AG20443 (cell line): ENCODE measurements at places on chromosomes 12 and 14.

- DNase-seq, result no peak
These were observed 25.3 kb downstream of the NUAK1 start for GRCh38 chr12:106113446-106113823.

- DNase-seq, result peak; percentile 35
These were observed 34.2 kb upstream of the KICS2 start for GRCh38 chr12:64256166-64256800.

- DNase-seq, result peak; percentile 58
These were observed 3.1 kb downstream of the FAM222A start for GRCh38 chr12:109716512-109717389.

DNA sequence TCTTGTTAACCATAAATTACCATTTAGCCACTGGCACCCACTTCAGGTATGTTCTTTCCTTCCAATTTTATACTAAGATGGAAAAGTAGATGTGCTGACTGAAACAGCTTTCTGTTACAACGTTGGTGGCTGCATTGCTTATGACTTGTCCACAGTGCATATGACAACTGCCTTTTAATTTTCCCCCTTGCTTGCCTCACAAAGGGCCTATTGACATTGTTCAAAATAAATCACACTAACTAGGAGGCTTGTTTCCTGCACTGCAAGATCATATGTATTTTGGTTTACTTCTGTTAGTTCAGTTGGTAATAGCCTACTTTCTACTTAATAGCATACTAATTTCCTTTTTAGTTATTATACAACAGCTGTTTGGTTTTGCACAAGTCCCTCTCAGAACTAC lies 55.4 kb downstream of the SCAF11 start:
- DNase-seq, result no peak

DNA sequence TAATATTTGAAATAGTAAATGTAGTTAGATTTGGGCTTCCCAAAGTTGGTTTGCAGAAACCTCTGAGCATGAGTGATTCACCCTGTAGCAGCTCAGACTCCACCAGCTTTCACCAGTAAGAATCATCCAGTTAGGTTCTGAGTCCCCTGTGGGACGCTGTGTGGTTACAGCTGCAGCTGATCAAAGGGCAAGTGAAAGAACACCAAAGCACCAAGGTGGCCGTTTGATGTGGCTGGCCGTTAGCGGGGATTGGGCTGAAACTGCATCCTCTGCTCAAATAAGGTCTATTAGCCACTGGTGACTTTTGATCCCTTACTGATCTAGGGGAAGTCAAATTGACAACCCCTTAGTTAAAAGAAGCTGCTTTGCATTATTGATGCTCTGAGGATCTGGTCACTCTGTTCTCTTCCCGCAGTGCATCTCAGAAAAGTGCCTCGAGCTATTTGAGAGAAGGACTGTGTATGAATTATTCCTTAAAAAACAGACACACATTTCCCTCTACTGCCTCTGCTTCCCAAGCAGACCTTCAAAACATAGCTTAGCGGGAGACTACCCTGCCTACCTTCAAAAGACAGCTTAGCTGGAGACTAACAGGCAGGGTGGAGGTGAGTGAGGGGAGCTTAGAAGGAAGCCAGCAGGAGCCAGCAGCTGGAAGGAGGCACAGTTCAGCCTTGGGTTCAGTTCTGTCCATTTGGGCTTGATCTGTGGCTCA lies 3.7 kb downstream of the ABHD12B start:
- DNase-seq, result peak; percentile 52

- DNase-seq, result no peak
These were observed 375.1 kb downstream of the GRIN2B start for GRCh38 chr12:13606290-13606689.

DNA sequence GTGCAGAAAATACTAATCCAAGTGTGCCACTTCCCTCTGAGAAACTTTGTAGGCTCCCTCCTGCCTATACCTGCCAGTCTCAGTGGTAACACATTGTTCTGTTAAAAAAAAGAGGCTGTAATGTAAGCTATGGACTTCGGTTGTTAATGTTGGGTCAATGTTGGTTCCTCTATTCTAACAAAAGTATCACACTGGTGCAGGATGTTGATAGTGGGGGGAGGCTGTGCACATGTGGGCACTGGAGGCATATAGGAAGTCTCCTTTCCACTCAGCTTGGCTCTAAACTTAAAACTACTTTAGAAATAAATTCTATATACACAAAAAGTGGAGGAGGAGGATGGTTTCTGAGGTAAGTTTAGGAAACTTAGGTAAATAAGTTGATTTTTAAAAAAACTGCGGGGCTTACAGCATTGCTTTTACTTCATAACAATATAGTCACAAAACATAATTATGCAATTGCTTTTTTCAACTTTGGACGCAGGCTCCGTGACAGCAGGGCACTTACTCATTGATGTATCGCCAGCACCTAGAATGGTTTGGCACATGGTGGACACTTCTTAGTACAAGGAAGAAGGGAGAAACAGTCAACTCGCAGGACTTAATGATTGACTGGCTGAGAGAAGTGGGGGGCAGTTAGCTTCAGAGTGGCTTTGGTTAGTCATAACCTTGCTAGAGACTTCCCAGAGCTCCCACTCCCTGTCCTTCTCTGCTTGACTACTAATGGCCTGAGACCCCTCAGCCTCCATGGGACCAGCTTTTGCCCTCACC lies 7.9 kb upstream of the NYNRIN start:
- DNase-seq, result no peak

- no peak for DNase-seq
These were observed 427 bp downstream of the SLC6A12 start for GRCh38 chr12:213527-213932.

GRCh38 chr14:96538097-96538989 lies 36.2 kb downstream of the PAPOLA start:
- no peak for DNase-seq

- no peak for DNase-seq
These were observed 39.9 kb upstream of the EIF5 start for GRCh38 chr14:103294091-103294490.

- peak; percentile 8 for DNase-seq
These were observed 505.0 kb upstream of the FLRT2 start for GRCh38 chr14:85024931-85025330.

DNA sequence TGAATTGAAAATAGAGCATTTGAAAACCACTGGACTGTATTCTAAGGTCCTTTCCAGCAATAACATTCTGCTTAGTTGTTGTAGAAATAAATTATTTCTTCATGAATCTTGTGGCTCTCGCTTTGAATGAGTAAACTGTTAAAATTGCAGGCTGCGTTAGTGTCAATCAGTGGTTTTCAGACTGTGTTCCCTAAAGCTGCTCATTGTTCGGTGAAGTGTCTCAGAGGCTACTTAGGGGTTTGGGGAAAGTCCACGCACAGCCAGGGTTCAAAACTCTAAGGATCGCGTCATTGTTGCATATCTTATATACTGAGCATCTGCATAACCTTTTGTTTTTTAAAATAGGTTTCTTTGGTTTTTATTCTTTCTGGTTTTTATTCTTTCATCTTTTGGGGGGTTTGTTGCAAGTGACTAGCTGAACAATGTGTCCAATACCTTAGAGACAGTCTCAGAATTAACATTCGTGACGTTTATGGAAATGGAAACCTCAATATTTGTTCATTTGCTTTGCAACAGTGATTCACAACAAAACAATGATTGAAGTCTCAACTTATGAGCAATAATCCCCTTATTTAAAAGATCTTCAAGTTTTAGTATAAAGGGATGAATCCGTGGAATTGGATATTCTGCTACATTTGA lies 108.1 kb downstream of the TTLL5 start:
- peak; percentile 25 for DNase-seq

DNA sequence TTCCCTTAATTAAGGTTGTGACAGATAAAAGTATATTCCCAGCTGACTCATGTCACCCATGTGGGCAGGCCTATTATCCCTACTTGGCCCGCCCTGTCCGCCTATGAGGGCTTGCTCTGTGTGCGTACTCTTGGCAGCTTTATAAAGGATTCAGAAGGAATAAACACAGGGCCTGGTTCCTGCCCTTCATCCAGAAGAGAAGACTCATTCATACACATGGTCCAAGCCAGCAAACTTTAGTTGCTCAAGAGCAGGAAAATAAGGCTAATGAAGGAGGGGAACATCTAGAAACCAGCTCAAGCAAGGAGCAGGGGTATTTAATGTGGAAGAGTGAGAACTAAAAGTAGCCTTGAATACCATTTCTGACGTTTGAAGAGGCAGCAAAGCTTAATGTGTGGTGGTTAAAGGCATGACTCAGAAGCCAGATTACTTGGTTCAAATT lies 141.9 kb downstream of the CRADD start:
- peak; percentile 80 for DNase-seq

DNA sequence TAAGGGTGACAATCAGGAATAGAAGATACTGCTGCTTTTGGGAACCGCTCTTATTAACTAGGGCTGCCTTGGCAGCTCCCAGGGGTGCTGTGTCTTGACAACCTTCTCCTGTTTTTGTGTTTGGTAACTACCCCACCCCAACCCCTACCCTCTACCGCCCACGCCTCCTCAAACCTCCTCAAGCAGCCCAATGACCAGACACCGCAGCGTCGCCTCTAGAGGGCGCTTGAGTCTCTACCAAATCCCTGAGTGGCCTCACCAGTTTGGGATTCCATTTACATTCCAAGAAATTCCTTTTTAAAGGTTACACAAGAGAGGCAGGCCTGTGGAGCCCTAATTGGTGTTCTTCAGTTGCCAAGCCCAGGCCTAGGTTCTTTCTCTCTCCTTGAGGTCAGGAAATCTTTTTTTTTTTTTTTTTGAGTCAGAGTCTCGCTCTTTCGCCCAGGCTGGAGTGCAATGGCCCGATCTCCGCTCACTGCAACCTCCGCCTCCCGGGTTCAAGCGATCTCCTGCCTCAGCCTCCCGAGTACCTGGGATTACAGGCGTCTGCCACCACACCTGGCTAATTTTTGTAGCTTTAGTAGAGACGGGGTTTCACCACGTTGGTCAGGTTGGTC lies 72.4 kb upstream of the USP44 start:
- DNase-seq, result peak; percentile 90

GRCh38 chr12:126781593-126781992 lies 1485.4 kb upstream of the TMEM132C start:
- no peak for DNase-seq

- DNase-seq, result peak; percentile 54
These were observed 28.4 kb upstream of the MON2 start for GRCh38 chr12:62438098-62438692.

DNA sequence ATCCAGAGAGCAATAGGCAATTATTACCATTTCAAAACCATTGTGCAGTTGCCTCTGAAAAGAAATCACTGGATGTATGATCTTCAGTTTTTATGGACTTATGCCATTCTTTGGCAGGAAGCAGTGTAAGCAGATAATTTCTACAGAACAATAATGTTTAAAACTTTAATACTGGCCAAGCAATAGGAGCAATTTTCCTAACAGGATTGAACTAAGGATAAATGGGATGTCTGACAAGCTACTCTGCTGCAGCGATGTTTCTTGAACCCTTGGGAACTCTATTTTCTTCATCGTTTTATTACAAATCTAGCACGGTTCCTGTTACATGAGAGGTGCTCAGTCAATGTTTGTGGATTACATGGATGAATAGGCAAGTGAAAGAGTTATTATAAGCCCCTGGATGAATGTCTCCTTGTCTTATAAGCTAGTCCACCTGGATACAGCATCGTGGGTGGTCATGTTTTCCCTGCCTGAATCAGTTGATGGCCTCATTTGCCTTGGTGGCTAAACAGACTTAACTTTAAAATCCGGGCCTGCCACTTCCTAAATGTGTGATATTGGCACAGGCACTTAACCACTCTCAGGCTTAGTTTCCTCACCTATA lies 68.2 kb upstream of the MDM1 start:
- DNase-seq, result no peak

GRCh38 chr12:123000578-123000977 lies 20.1 kb downstream of the ARL6IP4 start:
- no peak for DNase-seq

DNA sequence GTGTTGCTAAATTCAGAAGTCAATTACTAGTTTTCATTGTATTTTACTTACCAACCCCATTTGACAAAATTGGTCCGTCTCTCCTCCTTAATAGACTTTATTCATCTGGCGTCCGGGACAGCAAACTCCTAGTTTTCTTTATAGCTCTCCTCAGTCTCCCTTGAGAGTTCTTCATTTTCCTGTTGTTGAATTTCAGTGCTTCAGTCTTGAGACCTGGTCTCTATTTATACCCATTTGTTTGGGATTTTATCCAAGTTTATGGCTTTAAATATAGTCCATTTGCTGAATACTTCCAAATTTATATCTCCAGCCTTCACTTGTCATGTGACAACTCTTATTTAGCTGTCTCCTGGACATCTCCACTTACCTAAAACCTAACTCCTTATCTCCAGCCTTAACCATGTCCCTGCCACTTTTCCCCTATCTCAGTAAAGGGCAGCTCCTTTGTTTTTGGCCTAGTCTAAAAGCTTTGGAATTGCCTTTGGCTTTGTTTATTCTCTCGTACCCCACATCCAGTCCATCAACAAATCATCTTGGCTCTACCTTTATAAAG lies 23.5 kb downstream of the KTN1 start:
- no peak for DNase-seq

DNA sequence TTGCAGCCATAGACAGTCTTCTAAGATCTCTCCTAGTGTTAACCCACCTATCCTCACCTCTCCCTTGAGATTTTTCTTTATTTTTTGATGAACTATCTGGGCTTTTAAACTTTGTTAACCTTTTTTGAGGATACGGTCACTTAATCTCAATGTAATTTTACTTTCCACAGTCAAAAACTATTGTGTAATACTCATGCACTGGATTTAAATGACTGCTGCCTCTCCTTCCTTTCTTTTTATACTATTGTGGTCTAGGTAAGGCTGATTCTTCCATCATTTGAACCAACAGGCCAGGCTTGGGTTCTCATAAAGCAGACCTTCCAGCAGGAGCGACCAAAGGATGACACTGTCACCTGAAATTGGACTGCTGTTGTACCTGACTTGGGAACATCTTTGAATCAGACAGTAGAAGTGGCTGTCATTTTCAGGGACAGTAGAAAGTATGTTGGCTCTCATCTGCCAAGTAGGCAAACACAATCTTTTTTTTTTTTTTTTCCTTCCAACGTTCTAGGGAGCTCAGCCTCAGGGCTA lies 689 bp upstream of the PDE3A start:
- no peak for DNase-seq

DNA sequence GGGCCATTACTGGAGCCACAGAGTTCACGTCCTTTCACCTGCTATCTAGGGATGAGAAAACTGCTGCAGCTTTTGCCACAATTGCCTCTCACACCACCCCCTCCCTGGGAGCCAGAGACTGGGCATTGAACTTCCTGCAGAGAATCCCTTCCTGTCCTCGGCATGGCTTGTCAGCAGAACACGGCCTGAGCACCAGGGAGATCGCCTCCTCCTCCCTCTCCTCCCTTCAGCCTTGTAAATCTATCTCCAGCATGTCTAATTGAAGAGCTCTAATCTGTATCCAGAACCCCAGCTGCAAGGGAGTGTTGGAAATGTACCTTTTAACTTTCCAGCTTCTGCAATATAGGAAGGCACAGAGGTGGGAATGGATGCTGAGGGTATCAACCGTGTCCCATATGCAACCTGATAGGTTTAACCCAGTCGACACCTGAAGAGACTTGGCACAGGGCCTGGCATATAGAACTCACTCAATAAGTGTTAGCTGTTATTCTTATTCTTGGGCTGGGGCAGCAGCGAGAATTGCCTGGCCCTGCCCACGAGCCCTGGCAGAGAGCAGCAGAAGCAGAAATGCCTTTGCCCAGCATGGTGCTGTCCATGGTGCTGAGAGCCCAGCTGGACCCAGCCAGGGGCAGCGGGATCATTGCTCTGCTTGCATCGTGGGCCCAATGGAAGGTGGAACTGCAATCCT lies 26.8 kb downstream of the TMEM63C start:
- DNase-seq, result peak; percentile 92

- no peak for DNase-seq
These were observed 236.1 kb downstream of the ADGRD1 start for GRCh38 chr12:131189781-131190180.
